ENCODE measurements at places on chromosomes 16 and 17. TPM values are rescaled to one million over a fixed set of nuclear protein-coding genes. Genes with fewer than 3 reads are reported as not detected.

DNA sequence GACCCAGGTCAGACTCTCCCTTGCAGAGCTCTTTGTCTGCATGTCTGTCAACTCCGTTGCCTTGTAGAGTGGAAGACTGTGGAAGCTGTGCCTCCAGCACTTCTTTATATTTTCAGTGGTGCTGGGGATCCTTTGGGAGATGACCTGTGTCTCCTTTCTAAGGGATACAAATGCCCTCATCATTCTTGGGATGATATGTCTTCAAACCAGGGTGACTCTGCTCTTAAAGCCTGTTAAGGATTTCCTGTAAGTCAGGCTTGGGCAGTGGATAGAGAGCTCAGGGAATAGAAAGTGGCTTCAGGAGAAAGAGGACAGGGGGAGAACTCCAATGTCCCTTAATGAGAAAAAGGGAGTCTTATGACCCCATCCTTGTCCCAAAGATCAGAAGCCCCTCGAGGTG lies 1.5 kb downstream of the HOXB3 start:
- H3K4me3 ChIP-seq: peak overlapping the region; percentile 83
- no peak for DNase-seq
- peak overlapping the region; percentile 98 for H3K27ac ChIP-seq
- no peaks in the 10 kb centered on the region for H3K27me3 ChIP-seq
- peaks cover 6% of the 10 kb centered on the region for H3K4me1 ChIP-seq

DNA sequence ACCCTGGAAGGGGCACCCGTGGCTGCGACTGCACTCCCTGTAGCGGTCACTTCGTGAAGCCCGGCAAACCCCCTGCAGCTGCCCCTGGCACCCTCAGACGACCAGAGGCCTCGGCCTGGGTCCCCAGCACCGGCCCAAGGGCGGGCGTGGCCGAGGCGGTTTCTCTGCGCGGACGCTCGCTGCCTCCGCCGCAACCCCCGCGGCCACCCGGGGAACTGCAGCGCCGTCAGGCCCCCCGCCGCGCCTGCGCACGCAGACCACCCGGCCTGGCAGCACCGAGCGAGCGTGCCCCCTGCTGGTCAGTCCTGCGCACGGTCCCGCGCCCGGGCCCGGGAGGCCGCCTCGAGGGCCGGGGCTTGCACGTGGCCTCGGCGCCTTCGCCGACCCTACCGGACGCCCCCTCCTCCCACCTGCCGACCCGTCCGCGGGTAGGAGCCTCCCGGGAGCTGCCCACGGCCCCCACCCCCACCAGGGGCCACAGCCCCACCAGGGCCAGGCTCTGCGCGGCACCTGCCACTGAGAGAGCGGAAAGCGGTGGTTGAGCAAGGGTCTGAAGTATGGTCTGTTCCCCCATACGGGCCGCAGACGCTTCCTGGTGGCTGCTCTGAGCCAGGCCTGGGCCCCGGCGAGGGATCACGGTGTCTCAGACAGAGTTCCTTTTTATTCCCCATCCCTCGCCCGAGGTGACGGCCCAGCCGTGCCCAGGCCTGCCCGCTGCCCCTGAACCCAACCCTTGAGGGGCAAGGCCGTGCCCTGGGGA lies 11.5 kb upstream of the HS3ST6 start:
- no peaks in the 10 kb centered on the region for H3K36me3 ChIP-seq
- peak; percentile 67 for DNase-seq
- peak overlapping the region; percentile 29 for H3K4me3 ChIP-seq
- H3K27ac ChIP-seq: no peak overlapping the region
- no peaks in the 10 kb centered on the region for H3K4me1 ChIP-seq
- H3K27me3 ChIP-seq: peaks cover 1% of the 10 kb centered on the region

GRCh38 chr16:89050119-89050867 lies 43.4 kb upstream of the ACSF3 start:
- H3K36me3 ChIP-seq: no peaks in the 10 kb centered on the region
- no peak for DNase-seq
- no peaks in the 10 kb centered on the region for H3K27me3 ChIP-seq

DNA sequence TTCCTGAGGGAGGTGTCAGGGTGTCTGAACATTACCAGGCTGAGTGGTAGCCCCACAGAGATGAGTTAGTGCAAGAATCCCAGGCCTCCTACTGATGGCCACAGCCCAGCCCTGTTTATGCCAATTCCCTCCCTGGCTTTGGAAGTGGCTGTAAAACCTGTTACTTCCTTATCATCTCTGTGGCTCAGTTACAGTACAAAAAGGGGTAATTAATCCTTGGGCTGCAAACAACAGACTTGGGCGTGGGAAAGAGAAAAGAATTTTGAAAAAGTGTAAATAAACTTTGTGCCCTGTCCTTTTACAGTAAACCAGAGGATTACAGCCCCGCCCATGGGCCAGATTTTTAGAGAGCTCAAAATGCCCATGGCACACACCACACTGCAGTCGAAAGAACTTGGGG lies 73.1 kb upstream of the AXIN2 start:
- DNase-seq: no peak
- H3K27me3 ChIP-seq: no peaks in the 10 kb centered on the region
- H3K36me3 ChIP-seq: no peaks in the 10 kb centered on the region
- no peak overlapping the region for H3K27ac ChIP-seq
- H3K4me1 ChIP-seq: peaks cover 5% of the 10 kb centered on the region
- no peak overlapping the region for H3K4me3 ChIP-seq

GRCh38 chr17:74369221-74369620 lies 1.9 kb downstream of the GPR142 start:
- H3K4me3 ChIP-seq: no peak overlapping the region
- H3K36me3 ChIP-seq: no peaks in the 10 kb centered on the region
- DNase-seq: no peak
- H3K4me1 ChIP-seq: no peaks in the 10 kb centered on the region
- H3K27me3 ChIP-seq: no peaks in the 10 kb centered on the region
- H3K27ac ChIP-seq: no peak overlapping the region

DNA sequence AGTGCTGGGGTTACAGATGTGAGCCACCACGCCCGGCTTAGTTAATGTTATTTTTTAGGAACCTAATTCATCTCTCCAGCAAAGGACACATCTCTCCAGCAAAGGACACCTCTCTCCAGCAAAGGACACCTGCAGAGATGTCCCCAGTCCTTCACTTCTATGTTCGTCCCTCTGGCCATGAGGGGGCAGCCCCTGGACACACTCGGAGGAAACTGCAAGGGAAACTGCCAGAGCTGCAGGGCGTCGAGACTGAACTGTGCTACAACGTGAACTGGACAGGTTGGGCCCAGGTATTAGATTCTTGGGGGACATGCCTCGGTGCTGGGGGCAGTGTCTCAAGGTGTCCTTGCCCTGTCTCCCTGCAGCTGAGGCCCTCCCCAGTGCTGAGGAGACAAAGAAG lies 4.7 kb downstream of the PFAS start:
- H3K27ac ChIP-seq: no peak overlapping the region
- H3K4me3 ChIP-seq: no peak overlapping the region
- no peaks in the 10 kb centered on the region for H3K27me3 ChIP-seq
- peaks cover 15% of the 10 kb centered on the region for H3K36me3 ChIP-seq
- H3K4me1 ChIP-seq: peaks cover 4% of the 10 kb centered on the region

GRCh38 chr16:50036426-50036825 lies 11.4 kb downstream of the CNEP1R1 start:
- H3K4me3 ChIP-seq: no peak overlapping the region
- peaks cover 2% of the 10 kb centered on the region for H3K36me3 ChIP-seq
- no peak overlapping the region for H3K27ac ChIP-seq
- DNase-seq: no peak
- no peaks in the 10 kb centered on the region for H3K27me3 ChIP-seq
- no peaks in the 10 kb centered on the region for H3K4me1 ChIP-seq

GRCh38 chr16:84421081-84421937 lies 53.0 kb downstream of the ATP2C2 start:
- H3K4me1 ChIP-seq: no peaks in the 10 kb centered on the region
- no peak overlapping the region for H3K27ac ChIP-seq
- H3K36me3 ChIP-seq: no peaks in the 10 kb centered on the region
- no peak overlapping the region for H3K4me3 ChIP-seq
- H3K27me3 ChIP-seq: peaks cover 9% of the 10 kb centered on the region

- H3K36me3 ChIP-seq: no peaks in the 10 kb centered on the region
- DNase-seq: peak; percentile 27
- peak overlapping the region; percentile 91 for H3K27ac ChIP-seq
- H3K4me3 ChIP-seq: peak overlapping the region; percentile 79
- no peaks in the 10 kb centered on the region for H3K27me3 ChIP-seq
- peaks cover 11% of the 10 kb centered on the region for H3K4me1 ChIP-seq
Observed at GRCh38 chr17:56834380-56835263, 671 bp downstream of the DGKE start.

DNA sequence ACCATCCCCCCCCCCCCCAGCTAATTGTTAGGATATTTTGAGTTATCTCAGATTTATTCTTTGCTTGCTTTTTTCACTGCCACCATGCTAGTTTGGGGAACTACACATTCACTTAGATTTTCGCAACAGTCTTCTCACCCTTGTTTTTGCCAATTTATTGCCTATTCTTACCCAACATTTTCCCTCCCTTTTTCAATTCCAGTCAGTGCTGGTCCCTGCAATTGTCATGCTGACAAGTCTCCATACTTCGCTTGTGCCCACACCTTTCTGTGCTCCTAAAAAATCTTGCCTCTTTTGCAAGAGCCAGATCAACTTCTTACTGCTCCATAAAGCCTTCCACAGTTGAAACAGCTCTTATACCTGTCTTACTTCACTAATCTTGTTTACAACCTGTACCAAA lies 16.3 kb downstream of the TNRC6A start:
- H3K36me3 ChIP-seq: no peaks in the 10 kb centered on the region
- no peaks in the 10 kb centered on the region for H3K27me3 ChIP-seq
- H3K4me1 ChIP-seq: peaks cover 21% of the 10 kb centered on the region
- DNase-seq: no peak

GRCh38 chr16:20695024-20695423 lies 2.5 kb downstream of the ACSM1 start:
- H3K27ac ChIP-seq: no peak overlapping the region
- no peak overlapping the region for H3K4me3 ChIP-seq
- no peaks in the 10 kb centered on the region for H3K4me1 ChIP-seq
- H3K27me3 ChIP-seq: no peaks in the 10 kb centered on the region
- no peak for DNase-seq

DNA sequence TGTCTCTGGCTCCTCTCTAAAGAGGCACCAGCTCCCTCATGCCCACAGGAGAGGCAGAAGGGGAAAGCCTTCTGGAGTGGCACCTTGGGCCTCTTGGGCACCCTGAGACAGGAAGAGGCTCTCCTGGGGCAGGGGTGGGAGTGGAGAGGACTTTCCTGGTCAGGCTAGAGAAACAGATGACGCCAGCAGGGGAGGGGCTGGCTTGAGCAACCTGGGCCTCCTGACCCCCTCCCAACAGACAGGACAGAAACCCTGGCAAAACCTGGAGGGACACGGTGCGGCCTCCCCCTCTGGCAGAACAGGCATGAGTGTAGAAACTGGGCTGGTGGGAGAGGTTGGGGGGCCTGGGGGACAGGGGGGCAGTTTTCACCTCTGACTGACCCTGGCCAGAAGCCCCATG lies 6.1 kb downstream of the SMIM5 start:
- no peaks in the 10 kb centered on the region for H3K27me3 ChIP-seq
- H3K4me1 ChIP-seq: peaks cover under 1% of the 10 kb centered on the region
- H3K27ac ChIP-seq: no peak overlapping the region
- no peak overlapping the region for H3K4me3 ChIP-seq

DNA sequence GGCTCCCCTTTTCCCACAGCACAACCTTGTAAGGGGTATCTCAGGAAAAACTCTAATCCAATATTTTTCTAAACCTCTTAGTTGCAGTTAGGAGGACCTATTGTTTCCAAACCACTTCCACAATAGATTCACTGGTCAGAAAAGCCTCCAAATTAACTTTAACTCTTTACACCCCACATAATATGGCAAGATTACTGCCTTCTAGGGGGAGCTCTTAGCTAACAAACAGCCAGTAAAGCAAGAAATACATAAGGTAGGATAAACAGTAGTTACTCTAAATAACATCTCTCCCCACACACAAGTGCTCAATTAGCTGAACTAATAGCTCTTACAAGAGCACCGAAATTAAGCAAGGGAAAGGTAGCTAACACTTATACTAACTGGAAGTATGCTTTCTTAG lies 192.1 kb upstream of the KIF2B start:
- no peak for DNase-seq
- no peaks in the 10 kb centered on the region for H3K36me3 ChIP-seq
- H3K4me1 ChIP-seq: peaks cover 4% of the 10 kb centered on the region
- no peak overlapping the region for H3K4me3 ChIP-seq

The OR1F1 gene
- 0.07 TPM for polyA plus RNA-seq

The BRD7 gene
- 53.4 TPM for polyA plus RNA-seq

The TP53TG3C gene
- not detected for polyA plus RNA-seq

The FAM20A gene
- polyA plus RNA-seq: 10.0 TPM

The RAC3 gene
- 4.7 TPM for polyA plus RNA-seq

The TBC1D3G gene
- not detected for polyA plus RNA-seq
